ENCODE measurements at places on chromosomes 3 and 15.

DNA sequence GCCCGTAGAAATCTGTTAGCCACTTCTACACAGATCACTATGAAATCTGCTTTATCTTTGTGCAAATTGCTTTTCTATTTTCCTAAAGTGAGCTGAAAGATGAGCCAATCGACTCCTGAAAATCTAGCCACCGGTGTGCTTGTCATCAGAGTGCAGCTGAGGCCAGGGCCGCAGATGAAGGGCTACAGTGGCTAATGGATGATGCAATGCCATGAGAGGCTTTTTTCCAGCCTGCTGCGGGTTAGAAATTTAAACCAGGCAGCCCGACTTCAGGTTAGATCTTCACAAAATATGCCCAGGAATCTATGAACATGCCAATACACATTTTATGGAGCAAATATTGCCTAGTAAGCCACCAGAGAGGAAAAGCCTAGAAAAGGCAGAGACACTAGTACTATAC, 948.2 kb upstream of the CFAP20DC start:
- no peak for DNase-seq

GRCh38 chr3:112333002-112333380, at the start of gene CD200:
Gene CD200 (plus strand): TSS chr3:112333156. CDS start chr3:112333213, 57 bp downstream.
- DNase-seq, result peak; percentile 71

GRCh38 chr15:100765467-100766241, 114.0 kb upstream of the ALDH1A3 start:
- DNase-seq, result no peak

GRCh38 chr3:86934851-86935250, 56.1 kb downstream of the VGLL3 start:
- no peak for DNase-seq

DNA sequence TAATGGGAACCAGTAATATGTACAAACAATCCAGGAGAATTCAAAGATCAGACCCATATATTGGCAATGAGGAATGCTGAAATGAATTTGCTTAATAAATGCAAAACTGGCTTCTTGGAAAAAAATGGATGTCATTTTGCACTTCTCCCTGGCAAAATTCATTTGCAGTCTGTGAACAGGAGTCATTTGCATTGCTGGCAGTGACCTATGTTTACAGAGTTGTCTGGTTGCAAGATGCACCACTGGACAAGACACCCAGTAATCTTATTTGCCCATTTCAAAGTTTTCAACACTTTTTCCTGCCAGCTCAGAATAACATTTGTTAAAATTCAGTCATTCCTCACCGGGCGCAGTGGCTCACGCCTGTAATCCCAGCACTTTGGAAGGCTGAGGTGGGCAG, 123.5 kb upstream of the KCNAB1 start:
- DNase-seq, result no peak

- no peak for DNase-seq
These were observed 54.2 kb downstream of the FLNB start for GRCh38 chr3:58062472-58062871.

DNA sequence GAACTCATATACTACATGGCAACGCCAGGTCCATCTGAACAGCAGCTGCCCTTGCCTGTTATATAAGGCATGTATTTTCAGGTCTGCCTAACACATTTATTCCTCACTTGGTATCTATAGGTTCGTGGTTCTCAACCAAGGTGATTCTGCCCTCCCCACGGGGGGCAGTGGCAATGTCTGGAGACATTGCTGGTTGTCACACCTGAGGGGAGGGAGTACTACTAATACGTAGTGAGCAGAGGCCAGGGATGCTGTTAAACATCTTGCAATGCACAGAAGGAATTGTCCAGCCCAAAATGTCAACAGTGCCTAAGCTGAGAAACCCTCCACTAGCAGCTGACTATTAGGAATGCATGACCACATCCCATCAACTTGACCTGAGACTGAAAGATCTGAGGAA, 32.6 kb downstream of the ADAMTS9 start:
- DNase-seq, result no peak

DNA sequence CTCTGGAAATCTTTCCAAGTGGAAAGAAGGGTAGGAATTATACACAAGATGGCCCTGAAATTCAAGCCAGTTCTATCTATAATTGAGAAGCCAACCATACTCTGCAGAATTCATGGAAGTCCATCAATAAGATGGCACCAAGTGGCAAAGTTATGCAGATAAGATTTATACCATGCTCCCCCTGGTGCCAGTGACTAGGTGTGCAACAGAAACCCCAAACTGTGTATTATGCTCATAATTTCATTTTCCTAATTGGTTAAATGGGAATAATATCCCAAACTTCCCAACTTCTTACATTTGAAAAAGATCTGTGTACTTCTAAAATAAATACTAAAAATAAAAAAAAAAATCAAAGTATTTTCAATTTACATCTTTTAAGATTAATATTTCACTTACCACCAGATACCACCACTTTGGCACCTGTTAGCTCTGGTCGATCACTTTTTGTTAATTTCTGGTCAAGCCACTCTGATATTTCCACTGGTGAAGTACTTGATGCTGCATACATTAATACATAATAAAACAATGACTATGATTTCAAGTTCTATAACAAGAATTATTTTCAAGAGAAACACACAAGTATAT, 25.9 kb downstream of the ETFA start:
- DNase-seq, result no peak

DNA sequence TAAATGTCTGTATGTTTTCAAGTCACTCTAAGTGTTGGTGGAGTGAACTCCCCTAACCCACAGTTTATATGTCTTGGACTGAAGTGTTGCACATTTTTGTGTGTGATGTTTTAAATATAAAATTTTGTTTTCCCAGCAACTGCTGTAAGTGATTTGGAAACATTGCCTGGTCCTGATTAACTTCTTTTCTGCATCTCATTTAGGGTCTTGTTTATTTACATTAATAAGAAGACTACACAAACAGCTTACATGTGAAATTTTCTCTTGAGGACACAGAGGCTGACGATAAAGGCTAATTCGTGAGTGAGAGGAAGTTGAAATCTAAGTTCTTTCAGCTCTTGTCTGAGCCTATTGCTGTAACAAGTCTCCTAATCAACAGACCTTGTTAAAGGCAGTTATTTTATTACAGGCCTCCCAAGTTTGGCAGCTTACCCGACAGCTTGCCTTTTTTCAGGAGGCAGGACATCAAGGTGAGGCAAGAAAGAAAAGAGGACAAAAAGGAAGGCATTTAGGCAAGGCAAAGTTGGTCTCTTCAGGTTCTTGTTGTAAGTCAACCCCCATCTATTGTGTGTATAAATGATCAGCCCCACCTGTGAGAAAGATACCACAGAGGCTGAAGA, 177.7 kb upstream of the NR2E3 start:
- no peak for DNase-seq

DNA sequence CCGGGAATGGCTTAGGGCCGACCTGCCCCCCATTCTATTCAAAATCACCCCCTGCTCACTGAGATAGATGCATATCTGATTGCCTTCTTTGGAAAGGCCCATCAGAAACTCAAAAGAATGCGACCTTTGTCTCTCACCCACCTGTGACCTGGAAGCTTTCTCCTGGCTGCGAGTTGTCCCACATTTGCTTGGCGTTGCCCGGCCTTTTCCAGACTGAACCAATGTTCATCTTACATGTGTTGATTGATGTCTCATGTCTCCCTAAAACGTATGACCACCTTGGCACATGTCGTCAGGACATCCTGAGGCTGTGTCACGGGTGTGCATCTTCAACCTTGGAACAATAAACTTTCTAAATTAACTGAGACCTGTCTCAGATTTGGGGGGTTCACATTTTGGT, 3.4 kb upstream of the MUC20 start:
- no peak for DNase-seq

DNA sequence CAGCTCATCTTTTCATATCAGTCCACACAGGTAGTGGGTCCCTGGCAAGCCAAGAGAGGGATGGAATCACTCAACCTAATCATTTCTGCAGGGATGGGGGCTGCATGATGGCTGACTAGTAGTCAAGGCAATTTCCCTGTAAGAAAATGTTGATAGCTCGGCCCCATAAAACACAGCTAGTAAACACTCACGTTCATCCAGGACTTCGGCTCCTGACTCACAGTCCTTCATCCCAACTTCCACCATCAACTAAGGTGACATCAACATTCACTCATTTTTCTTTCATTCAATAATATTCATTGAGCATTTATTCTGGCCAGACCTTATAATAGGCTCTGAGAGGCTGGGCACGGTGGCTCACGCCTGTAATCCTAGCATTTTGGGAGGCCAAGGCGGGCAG, 4.4 kb upstream of the ACAP2 start:
- DNase-seq, result no peak

- DNase-seq, result no peak
These were observed 26.3 kb downstream of the SCN11A start for GRCh38 chr3:39025222-39025970.

DNA sequence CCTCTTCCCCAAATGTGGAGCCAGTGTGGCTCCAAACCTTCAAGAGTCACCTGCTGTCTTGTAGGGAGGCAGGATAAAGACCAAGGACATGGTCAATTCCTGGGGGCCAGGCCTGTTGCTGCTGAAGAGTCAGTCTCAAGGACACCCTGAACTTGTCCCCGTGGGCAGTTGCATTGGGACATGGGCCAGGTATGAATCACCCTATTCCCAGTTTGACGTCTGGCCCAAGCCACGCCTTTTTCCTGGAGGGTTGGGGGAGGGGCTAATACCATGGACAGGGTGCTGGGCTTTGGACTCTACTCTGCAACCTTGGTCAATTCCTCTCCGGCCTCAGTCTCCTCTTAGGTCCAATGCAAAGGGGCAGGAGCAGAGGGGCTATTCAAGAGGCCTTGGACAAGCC, 10.4 kb downstream of the ATP2B2 start:
- peak; percentile 44 for DNase-seq

- DNase-seq, result no peak
These were observed 10.5 kb downstream of the CNBP start for GRCh38 chr3:129173206-129173605.

DNA sequence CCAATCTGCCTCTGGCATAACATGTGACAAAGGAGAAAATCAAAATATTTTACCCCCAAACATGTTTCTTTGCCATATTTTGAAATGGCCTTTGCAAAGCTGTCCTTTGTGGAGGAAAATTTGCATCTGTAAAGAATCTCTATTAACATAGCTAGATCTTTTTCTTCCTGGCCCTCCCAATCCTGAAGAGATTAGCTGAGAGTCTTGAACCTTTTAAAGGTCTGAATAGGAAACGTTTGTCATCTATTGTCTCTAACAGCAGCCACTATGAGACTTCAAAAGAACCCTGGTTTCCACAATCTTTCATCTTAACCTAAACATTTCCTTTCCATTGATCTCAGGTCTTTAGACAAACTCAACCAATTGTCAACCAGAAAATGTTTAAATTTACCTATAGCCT, 520.9 kb upstream of the TGFBR2 start:
- DNase-seq, result no peak

DNA sequence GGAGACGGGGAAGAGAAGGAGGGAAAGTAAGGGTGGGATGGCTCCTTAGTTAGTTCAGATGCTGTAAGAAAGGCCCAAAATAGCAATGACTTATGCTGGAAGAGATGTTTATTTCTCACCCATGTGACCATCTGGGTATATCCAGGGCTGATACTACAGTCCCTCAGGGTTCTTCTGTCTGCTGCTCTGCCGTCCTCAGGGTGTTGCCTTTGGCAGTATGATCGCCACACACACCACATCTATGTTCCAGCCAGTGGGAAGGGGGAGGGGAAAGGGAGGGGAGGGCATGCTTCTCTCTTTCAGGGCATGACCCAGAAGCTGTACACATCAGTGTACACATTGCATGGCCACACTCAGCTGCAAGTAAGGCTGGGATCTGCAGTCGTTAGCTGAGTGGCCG, 10.2 kb downstream of the CD276 start:
- no peak for DNase-seq

- DNase-seq, result no peak
These were observed 105.6 kb downstream of the OXSM start for GRCh38 chr3:25895443-25895842.

GRCh38 chr3:58180099-58180880, 30.5 kb downstream of the DNASE1L3 start:
- no peak for DNase-seq

GRCh38 chr3:168558728-168559411, 463.1 kb upstream of the GOLIM4 start:
- DNase-seq, result no peak

DNA sequence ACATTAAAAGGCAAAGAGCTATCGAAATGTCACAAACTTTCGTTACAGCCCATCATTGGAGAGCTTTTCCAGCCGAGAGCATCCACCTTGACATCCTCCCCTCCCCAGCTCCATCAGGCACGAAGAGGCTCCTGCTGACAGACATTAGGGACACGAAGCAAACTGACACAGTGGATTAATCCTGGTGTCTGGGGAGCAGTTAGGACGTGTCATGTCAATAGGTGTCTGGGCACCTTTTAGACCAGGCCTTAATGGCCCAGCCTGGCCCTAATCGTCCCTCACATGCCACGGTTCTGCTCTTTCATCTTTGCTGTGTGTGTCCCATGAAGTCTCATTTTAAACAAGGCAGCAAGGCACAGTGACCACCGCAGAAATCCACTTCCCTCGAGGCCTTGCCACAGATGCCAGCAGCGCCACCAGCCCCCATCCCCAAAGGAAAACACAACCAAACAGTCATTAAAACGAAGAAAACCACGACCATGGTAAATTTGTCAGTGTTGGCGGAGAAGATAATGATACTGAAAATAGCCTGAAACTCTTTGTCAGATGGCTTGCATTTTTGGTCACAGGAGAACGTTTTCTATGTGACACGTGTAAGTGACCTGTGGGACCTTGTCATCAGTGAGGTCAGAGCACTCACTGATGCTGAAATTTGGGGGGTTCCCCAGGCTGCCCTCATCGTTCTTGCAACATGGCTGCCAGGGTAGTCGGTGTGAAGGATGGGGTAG, 16.3 kb upstream of the PCSK6 start:
- DNase-seq, result no peak

DNA sequence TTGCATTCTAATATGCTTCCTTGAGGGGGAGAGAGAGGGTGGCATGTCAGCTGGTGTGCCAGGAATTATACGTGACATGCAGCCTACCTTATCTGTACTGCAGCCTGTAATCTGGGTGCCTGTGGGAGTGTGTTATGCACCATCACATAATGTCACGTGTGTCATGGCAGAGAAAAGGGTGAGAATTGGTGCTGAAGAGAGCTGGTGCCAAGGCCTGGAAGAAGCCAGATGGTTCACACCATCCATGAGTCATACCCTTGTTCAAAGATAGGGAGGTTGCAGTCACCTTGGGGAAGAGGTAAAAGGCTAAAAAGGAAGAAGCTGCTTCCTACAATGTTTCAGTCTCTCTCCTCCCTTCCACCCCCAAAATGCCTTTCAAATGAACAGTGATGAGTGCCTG, 5.3 kb downstream of the BRPF1 start:
- no peak for DNase-seq

- DNase-seq, result no peak
These were observed 196.8 kb upstream of the MBNL1 start for GRCh38 chr3:152071924-152072323.

GRCh38 chr15:93941697-93942096, 289.7 kb upstream of the MCTP2 start:
- DNase-seq, result no peak
